DMS 273 treated with DMSO at 0.1 percent for 48 hours (cell line): ENCODE measurements at places on chromosomes 5 and 9.

GRCh38 chr5:55445791-55446190 lies 89.0 kb downstream of the PLPP1 start:
- DNase-seq: no peak

DNA sequence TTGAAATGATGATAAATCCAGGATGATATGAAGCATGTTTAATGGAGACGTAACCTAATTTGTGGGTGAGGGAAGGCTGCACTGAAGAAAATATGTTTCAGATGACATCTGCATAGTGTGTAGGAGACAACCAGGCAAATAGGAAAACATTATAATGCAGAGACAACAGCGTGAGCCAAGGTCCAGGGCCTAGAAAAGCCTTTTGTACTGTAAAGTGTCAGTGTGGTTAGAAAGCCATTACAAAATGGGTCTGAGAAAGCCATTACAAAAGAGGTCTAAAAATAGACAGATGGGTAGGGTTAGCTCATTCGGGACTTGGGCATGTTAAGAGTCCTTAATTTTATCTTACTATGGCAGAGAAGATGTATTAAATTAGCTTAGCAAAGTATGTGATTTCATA lies 14.9 kb upstream of the GABRG2 start:
- DNase-seq: no peak

GRCh38 chr5:34053571-34054399 lies 10.8 kb upstream of the C1QTNF3 start:
- DNase-seq: no peak

DNA sequence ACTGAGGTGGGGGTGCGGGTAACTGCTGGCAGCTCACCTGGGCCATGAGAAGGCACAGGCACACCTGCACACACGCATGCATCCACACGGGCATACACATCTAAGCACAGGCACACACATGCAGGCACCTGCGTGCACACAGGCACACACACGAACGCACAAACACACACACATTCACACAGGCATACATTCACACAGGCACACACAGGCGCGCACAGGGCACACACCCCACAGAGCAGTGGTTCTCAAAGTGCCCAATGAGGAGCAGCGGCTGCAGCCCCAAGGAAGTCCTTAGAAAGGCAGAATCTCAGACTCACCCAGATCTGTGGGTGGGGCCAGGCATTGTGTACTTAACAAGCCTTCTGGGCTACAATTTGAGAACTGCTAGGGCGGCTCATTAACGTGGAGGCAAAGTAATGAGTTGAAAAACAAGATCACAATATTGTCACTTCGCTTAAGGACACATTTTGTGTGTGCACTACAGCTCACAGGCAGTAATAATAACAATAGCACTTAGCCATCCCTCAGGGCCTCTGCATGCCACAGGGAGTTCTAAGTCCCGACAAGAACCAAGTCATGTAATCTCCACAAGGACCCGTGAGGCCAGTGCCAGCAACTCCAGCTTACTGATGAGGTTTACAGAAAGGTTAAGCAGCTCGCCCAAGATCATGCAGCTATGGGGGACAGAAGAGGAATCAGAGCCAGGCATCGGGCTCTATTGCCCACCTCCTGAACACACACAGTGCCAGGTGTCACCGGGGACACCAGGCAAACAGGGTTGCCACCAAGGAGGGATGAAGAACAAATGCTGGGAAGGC lies 91.6 kb downstream of the ROR2 start:
- no peak for DNase-seq
